Effector CD4-positive, alpha-beta T cell (primary cell): ENCODE measurements at places on chromosomes 5 and 9.

GRCh38 chr9:134602547-134603362 lies 38.8 kb upstream of the COL5A1 start:
- no peak for DNase-seq

DNA sequence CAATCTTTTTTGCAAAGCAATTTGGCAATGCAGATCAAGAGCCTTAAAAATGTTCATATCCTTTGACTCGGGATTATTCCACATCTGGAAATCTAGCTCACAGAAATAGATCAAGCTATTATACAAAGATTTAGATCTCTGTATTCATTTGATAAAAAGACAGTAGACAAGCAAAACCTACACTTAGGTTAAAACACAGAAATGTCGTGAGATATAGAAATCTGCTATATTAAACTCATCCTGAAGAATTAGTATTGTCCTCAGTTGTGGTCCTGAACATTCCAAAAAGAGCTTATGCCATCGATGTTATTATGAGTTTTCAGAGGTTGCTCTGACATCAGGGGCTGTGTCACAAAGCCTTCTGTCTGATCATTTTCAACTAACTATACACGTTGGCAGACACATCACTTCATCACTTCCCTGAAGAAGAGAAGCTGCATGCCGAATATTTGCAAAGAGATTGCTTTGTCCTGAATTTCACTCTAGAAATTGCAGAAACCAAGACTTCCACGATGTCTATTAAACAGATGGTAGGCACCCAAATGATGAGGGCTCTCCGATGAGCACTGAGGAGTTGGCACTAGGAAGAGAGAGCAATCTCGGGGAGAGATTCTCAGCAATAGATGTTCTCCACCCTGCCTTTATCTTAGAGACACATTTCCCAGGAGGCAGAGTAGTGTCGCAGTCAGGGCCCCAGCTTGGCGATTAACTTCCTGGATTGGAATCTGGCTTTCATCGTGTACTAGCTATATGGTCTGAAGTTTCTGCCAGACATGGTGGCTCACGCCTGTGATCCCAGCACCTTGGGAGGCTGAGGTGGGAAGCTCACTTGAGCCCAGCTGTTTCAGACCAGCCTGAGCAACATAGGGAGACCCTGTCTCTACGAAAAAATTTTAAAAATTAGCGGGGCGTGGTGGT lies 1.9 kb upstream of the UBTD2 start:
- DNase-seq: no peak

DNA sequence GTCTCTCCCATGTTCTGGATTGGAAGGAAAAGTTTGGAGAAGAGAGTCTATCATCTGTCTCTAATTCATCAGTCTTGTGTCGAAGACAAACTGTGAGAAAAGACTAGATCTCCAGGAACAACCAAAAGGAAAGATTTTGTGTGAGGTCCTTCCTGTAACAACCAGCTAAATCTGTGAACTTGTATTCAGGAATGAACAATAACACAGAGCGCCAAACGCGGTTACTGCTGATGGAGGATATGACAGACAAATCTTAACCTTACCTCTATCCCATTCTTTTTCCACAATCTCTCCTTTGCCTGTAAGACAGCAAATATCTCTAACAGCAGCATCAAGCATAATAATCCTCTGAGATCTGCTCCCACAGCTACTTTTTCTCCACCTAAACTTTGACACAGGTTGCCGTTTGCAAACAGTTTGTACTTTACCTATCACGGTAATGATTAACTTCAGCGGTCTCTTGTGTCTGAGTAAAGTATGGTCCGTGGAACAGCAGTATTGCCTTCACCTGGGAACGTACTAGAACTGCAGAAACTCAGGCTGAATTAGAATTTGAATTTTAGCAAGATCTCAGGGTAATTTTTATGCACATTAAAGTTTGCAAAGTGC lies 387.6 kb downstream of the ELAVL2 start:
- DNase-seq: no peak

DNA sequence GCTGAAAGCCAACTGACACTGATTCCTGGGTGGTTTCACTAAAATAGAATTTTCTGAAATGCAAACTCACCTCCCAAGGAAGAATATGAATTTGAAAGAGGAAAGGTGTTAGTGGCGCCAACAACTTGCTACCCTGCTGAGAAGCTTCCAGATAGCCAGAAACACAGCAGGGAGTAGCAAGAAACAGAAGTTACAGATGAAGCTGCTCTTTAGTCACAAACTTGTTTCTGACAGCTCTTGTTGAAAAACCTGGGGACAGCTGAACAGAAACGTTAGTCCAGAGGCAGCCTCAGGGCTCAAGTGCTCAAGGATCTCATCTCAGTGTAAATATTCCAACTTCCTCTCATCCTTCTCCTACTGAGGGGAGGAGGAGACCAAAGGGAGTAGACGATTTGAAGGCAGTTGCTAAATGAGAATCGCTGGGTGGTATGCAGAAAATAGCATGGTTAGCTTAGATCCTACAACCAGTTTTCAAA lies 184.1 kb downstream of the PDE4D start:
- DNase-seq: no peak

DNA sequence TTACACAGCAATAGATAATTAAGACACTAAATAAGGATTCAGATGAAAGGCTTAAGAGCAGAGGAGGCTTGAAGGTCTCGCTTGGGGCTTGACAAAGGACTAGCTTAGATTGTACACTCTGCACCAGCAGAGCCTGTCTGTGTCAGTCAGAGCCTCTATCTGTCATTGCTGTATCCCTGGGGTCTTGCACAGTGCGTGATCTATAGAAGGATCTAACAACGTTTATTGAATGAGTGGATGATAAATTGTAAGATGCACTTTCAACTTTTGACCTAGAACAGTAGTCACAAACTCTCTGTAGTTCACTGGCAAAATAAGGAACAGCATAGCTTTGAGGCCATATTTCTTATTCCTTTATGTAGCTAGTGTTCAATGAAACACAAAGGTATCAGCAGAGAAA lies 173.5 kb downstream of the ENTREP1 start:
- no peak for DNase-seq
